ENCODE measurements at places on chromosomes 4 and X.

DNA sequence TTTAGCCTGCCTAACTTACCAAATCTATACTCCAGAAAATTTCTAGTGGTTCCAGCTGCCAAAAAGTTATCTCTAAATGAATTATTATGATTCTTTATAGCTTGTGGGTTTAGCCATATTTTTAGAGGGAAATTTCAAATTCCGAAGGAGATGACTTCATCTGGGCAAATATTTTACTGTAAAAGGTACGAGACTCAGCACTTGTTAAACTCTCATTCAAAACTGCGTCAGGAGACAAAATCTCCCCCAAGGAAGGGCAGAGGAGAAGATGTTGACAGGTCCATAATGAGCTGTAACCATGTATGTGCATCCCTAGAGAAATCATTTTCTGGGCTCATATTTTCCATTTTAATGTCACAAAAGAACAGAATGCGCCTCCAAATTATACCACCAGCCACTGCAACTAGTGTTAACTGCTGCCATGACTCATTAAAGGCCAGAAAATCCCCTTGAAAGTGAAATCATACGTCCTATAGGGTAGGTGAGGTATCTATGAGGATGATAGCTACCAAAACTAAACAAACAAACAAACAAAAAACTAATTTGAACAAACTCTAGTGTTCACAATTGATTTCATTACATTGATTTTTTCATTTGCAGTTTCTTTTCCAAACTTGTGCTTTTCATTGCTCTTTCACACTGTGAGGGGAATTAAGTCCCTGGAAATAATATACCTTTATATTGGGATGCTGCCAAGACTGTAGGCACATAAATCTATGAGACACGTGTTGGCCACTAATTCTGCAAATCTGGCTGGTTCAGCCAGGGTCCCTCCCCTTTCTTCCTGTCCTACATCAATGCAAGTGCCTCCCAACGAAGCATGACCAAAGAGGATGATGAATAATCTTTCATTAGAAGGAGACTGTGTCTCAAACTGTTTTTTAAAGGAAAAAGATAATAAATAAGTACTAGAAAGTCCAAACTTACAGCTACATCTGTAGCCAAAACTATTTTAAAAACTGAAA lies 85.8 kb downstream of the ARHGAP6 start:
- no peak for DNase-seq

DNA sequence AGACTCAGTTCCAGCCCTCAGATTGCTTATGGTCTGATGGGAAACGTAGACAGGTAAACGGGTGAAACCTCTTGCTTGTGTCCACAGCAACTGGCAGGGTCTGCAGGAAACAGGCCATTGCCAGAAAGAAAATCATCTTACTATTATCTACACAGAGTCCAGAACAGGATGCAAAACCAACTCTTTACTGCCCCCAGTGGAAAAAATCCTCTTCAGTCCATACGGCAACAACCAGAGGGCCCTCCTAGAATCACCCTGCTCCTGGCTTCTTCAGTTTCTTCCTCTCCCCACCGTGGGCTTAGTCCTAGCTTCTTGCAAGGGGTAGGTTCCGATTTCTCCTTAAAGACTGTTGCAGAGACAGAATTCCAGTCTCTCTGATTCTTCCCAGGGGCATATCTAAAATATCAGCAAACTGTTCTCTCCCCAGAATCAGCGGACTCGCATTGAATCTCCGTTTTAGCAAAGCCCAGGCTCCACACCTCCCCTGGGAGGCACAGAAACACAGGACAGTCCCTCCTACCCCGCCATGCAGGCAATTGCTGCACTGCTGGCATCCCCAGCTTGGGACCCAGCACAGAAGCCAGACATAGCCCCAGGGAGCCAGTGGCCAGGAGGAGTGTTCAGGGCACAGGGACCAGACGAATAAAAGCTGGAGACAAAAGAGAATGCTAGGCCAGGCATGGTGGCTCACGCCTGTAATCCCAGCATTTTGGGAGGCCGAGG lies 41.0 kb upstream of the SH3RF1 start:
- DNase-seq: no peak

- no peak for DNase-seq
Observed at GRCh38 chr4:166044871-166045270, 171.8 kb downstream of the TLL1 start.

GRCh38 chr4:70873216-70873615 lies 29.0 kb upstream of the MOB1B start:
- DNase-seq: no peak

GRCh38 chr4:1871471-1872021 lies 353 bp downstream of the NSD2 start:
- no peak for DNase-seq

- DNase-seq: no peak
Observed at GRCh38 chr4:156975686-156976085, 4.1 kb upstream of the PDGFC start.

GRCh38 chrX:153828723-153829548 lies 1.4 kb downstream of the PDZD4 start:
- no peak for DNase-seq

GRCh38 chr4:106365613-106366012 lies 3.0 kb downstream of the GIMD1 start:
- DNase-seq: no peak

DNA sequence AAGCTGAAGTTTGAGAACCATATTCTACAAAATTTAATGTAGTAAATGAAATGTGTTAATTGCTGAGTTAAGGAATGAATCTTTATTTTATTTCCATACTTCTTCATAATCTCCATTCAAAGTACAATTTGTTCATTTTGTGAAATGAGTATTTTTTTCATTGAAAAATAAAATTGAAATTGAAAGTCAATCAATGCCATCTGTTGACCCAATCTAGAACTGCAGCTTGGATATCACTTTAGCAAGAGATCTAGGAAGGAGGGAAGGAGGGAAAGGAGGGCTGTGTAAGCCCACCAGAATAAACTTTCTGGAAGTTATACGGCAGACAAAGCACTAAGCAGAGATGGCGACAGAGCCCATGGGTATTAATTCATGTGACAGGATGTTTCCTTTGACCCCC lies 128.4 kb downstream of the ZMAT1 start:
- no peak for DNase-seq

DNA sequence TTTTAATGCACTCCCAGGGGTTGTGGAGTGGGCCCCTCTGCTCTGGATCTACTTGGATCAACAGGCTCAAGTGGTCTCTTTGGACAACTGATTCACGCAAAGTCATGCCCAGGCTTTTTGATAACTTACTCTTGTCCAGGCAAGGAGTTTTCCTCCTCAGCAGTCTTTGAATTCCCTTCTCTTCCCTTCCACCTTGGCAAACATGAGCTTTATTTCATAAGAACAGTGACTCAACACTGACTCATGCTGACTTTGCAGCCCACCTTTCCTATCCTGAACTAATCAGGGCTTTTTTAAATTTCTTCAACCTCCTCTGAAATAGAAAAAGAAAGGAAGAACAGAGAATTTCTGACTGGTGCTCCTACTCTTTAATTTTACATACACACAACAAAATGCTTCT lies 132.1 kb upstream of the LDB2 start:
- DNase-seq: no peak

- DNase-seq: no peak
Observed at GRCh38 chr4:76704133-76704881, 193.6 kb downstream of the SOWAHB start.

GRCh38 chrX:20729416-20729815 lies 462.7 kb upstream of the RPS6KA3 start:
- no peak for DNase-seq

DNA sequence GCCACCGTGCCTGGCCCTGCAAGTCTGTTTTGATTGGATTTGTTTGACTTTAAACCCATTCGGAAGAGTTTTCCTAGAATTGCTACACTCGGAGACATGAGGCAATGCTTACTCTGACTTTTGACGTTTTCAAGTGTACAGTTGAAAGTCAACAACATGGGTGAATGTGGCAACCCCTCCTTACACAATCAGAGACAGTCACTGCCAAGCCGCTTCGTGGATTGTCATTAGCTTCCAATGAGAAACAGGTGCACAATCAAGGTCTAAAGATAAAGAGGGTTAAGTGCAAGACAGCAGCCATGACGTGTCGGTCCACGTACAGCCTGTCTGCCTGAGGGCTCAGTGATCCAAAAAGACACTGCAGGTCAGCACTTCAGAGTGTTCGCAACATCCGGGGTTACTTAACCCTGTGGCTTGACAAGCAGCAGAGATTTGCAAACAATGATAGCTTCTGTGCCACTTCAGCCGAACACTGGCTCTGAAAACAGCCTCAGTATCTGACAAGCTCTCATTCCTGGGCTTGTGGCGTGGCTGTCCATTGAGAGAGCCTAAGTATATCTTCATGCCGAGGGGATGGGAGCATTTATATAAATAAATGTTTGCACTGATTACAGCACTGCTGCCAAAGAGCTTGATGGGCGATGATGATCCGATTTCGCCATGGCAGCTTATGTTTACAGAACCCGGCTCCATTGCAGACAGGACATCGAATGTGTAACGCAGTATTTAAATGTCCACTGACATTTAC lies 180.0 kb downstream of the DHRSX start:
- DNase-seq: no peak

DNA sequence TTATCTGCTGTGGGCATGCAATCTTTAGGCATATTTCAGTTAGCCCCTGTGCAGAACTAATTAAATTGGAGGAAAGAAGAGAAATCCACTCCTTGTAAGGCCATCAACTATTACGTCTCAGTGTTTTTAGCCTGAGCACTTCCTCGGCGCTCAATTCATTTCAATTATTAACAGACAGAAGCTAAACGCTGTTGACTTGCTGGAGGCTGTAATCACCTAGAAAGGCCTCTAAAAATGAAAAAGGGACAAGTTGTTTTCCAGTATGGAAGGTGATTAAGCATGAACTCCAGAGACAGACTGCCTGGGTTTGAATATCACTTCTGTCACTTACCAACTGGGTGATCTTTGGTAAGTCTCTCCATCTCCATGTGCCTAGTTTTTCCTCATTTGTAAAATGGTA lies 59.6 kb downstream of the LEF1 start:
- DNase-seq: no peak

- no peak for DNase-seq
Observed at GRCh38 chr4:182219411-182220056, 23.7 kb upstream of the TENM3 start.

- no peak for DNase-seq
Observed at GRCh38 chr4:119580293-119580692, 48.3 kb downstream of the PDE5A start.
